ENCODE measurements at places on chromosomes 4 and X. TPM values are rescaled to one million over a fixed set of nuclear protein-coding genes. Genes with fewer than 3 reads are reported as not detected.

Gene ALPK1
- polyA plus RNA-seq = 5.6 TPM

Gene PDZD4
- 15.2 TPM for polyA plus RNA-seq

Gene SEC31A
- polyA plus RNA-seq = 135 TPM

Gene SPANXC
- not detected for polyA plus RNA-seq

Gene SSX4B
- not detected for polyA plus RNA-seq
